Naive B cell (primary cell): ENCODE measurements at places on chromosomes 1 and 21.

- no peak for DNase-seq
Observed at GRCh38 chr1:211371406-211372105, 44.9 kb downstream of the TRAF5 start.

DNA sequence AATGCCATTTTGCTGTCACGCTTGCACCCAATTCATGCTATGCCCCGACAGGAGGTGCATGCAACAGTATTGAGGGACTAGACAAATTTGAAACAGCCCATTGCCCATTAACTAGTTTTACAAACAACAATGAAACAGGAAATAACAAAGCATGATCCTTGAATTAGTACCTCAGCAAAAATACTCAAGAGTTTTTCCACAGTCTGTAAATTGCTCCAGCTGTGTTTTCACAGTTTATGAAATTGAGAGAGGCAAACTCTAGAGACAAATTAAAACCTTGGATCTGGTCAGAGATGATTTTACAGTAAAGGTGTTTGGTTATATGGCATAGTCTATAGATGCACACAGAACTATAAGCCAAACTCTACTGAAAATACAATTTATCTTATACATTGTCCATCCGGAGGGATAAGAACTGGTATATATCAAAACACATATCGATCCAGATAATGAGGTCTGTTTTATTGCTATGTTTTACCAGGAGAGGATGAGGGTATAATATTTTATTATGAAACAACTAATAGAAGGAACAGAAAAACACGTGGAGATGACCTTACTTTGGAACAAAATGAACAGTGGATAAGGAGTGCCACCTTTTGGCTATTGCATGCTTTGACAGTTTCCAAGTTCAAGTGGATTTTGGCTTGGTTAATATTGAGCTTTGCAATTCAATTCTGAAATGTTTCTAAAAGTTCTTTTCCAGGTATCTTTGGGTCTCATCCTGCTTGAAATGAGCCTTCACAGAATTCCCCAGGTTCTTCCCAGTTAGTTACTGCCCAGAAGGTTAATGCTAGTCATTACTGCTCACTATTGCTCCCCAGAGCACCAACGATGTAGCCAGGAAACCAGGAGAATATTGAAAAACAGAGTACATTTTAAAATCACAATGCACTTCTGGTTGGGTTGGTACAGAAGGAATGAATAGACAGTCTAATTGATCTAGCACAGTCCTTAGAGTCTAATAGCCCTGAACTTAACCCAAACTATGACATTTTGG lies 45.7 kb downstream of the ZC3H11B start:
- no peak for DNase-seq

DNA sequence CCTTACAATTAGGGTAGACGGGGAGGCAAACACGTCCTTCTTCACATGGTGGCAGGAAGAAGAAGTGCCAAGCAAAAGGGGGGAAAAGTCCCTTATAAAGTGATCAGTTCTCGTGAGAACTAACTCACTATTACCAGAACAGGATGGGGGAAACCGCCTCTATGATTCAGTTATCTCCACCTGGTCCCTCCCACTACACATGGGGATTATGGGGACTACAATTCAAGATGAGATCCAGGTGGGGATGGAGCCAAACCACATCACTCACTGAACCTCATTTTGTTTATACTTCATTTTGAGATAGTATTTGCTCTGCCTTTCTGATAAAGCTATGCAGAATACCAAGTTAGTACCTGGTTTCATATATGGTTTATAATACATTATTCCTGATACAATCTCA lies 26.5 kb downstream of the APP start:
- no peak for DNase-seq

DNA sequence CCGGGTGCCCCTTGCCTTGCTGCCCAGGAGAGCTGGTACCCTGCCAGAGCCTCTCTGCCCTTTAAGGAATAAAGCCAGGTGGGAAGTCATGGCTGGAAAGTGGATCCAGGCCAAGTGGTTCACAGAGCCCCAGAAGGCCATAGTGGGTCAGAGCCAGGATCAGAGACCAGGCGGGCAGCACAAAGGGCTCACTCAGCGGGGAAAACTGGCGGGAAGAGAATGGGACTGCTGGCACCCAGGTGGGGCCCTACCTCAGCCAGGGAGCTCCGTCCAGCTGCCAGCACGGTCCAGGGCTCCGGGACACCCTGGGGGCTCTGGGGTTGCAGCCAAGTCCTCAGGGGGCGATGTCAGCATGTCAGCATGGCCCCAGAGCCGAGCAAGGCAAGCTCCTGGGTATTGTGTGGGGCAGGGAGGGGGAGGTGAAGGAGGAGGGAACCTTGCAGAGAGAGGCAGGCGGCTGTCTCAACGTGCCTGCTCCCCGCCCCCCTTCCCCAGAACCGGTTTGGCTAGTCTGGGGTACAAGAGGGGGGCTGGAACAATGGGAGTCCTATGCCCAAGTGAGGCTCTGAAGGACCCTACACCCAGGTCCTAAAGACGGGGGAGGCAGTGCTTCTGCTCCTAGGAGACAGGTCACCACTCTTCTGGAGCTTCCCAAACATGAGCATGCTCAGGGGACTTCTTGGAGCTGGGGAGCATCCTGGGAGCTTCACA lies at the start of gene ARHGEF19:
ARHGEF19 (minus strand) TSS at position 402 of the 711 bp plus-strand sequence. CDS start 3,598 bp downstream, outside the sequence.
- DNase-seq: no peak

- no peak for DNase-seq
Observed at GRCh38 chr1:219020386-219020785, 153.3 kb upstream of the LYPLAL1 start.
